ENCODE measurements at places on chromosomes 6 and 20.

DNA sequence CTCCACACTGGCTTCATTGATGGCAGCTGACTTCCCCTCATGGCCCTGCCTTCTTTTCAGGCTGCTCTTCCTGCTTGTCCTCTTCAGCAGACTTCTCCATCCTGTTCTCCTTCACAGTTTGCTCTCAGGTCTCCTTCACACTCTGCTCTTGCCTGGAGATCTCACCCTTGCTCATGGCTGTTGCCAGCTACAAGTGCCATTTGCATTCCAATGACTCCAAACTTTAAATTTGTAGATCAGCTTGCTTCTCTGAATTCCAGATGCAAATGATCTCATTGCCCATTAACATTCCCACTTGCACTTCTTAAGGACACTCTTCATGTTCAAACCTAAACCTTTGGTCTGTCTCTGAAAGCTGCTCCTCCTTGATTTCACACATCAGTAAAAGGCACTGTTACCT is 343.0 kb downstream of the QKI start:
- no peak for DNase-seq

- DNase-seq: no peak
Measured at GRCh38 chr20:47529840-47530239, 28.2 kb downstream of the NCOA3 start.

DNA sequence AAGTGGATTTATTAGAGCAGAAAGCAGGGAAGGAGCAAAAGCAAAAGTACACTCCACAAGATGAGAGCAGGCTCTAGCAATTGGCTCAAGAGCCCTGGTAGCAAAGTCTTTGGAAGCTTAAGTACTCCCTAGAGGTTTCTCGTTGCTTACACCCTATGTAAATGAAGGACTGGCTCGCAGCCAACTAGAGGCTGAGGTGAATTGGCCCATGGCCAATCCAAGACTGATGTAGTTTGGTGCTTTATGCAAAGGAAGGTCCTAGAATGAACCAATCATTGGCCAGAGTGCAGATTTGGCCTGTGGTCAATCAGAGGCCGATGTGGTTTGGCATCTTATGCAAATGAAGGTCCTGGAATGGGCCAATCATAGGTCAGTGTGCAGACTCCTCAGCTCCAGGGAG is 191.3 kb upstream of the ARID1B start:
- DNase-seq: no peak

GRCh38 chr20:61447952-61448351 is 195.9 kb downstream of the CDH4 start:
- no peak for DNase-seq

- no peak for DNase-seq
Measured at GRCh38 chr6:166605752-166606151, 19.3 kb upstream of the RAMACL start.

DNA sequence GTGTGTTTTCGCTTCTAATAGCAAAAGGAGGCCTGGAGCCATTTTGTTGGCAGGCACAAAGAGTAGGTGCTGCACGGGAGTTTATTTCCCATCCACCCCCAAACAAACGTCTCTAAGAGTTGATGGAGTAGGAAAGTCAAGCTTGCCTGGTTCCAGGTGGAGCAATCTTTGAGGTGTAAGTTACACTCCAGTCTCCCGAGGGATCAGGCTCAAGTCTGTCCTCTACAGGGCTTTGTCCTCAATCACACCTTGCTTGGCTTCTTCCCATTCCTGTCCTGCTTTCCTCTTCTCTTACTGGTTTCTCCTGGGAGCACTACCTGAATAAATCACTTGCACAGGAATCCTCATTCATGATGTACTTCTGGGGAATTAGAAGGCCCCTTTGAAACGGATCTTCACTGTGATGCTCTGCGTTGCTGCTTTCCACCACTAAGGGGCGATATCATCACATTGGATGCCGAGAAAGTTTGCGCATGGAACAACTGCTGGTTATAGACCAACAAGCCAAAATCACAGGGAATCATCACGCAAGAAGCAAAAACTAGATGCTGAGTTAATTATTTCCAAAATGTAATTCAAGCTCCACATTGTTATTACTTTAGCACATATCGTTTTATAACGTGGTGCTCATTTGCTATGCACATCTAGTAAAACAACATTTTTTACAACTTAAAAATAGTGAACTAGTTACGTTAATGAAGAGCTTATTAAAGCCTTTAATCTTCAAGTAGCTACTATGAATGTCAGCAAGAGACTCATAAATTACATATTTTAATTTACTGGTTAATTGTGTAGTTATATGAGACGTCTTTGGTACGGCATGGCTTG is 156.8 kb downstream of the DNAH8 start:
- peak; percentile 11 for DNase-seq

DNA sequence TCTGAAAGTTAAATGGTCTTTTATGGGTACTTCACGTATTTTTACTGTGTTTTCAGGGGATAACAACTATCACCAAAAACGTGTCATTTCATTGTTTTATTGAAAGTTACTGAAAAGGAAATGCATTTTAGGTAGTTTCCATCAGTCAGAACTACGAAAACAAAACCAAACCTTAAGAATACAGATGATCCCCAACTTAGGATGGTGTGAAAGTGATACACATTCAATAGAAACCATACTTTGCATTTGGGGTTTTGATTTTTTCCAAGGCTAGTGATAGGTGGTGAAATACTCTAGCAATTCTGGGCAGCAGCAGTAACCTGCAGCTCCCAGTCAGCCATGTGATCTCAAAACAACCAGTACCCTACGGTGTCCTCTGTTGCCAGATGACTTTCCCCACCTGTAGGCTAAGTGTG is 25.9 kb upstream of the EFHC1 start:
- DNase-seq: no peak

DNA sequence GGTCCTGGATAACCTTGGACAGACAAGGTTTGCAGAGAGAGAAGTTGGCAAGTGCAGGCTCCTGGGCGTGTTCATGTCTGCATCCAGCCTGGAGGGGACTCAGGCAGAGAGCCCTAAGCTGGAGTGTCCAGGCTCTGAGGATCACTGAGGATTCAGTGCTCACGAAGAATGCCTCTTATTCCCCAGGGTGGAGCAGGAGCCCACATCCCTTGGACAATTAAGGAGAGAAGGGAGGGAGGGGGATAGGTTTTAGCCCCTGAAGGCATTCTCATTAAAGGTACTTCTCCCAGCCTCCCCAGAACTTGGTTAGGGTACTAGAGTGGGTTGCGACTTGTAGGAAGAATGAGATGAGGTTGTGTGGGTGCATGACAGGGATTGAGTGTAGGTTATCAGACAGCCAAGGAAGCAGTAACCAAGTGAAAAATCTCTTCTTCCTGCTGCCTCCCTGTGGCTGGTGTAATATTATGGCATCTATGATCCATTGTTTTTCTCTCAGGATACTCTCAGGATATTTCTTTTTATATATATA is 680 bp downstream of the HLA-DPB1 start:
- DNase-seq: no peak

DNA sequence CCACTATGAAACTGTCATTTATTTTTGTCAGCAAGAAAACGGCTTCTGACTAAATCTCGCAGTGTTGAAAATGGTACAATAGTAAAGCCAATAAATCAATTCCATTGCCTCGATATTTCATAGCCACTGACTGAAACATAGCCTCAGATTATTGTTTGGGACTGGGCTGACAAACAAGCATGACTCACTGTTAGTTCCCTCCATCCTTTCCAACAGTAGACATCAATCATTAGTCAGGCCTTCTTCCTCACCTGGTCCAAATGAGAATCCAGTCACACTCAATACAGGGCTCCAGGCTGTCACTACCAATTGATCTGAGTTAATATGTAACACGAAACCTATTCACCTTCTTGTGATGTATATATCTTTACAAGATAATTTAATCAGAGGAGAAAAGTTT is 66.1 kb downstream of the ADGRB3 start:
- DNase-seq: no peak

- no peak for DNase-seq
Measured at GRCh38 chr6:31405996-31406395, 2.6 kb downstream of the MICA start.

GRCh38 chr6:127554435-127555006 is 22.5 kb upstream of the C6orf58 start:
- DNase-seq: no peak

DNA sequence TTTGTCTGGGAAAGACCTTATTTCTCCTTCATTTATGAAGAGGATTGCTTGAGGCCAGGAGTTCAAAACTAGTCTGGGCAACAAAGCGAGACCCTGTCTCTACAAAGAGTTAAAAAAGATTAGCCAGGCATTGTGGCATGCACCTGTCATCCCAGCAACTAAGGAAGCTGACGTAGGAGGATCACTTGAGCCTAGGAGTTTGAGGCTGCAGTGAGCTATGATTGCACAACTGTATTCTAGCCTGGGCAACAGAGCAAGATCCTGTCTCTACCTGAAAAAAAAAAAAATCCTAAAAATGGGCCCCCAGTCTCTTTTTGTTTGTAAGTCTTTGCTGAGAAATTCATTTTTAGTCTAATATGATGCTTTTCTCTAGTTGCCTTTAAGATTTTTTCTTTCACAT is 29.2 kb upstream of the EIF2S2 start:
- no peak for DNase-seq

Measured in GM04504 (cell line).